ENCODE measurements at places on chromosomes 2 and 18.
A peak's percentile ranks its signal among the peaks of the same experiment; 100 is the strongest.

GRCh38 chr2:236307641-236308040, 43.4 kb upstream of the ASB18 start:
- DNase-seq, result no peak

DNA sequence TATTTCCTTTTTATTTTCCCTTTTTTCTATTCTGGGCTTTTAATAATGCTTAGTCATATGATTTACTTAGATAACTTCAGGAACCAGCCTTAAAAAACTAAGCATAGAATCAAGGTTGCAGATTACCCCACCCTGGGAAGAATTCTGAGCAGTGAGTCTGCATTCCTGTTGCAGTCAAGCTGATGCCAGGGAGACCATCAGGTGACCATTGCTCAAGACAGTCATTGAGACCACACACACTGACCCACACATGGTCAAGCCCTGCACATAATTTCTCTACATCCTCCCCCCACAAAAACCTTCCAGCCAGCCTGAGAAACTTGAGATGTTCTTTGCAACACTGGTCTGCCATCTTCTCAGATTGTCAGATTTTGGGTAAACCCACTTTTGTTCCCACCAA, 83.9 kb downstream of the SH3YL1 start:
- no peak for DNase-seq

DNA sequence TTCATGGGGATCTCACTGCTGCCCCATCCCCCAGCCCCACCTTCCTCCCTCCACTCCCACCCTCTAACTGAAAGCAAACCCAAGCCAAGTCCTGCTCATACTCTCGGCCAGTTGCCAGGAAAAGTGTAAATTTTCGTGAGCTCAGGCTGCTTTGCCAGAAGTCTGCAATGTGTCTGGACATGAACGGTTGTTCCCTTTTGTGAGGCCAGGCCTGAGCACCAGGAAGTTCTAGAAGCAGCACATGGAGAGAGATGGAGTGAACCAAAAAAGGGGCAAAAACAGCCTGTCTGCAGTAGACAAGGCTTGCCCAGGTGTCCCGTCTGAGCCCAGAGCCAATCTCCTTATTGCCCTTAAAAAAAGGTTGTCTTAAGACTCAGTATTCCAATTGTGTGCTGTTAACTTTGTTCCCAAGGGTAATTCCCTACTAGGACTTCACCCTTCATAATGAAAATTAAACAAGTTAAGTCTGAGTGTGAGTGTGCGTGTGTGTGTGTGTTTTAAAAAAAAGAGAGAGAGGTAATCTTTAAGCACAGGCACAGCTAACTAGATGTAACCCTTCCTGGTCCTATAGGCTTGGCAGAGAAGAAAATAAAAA, 247.1 kb downstream of the BCL11A start:
- DNase-seq, result no peak

GRCh38 chr2:237700512-237701032, 73.2 kb downstream of the LRRFIP1 start:
- DNase-seq, result no peak

GRCh38 chr2:86281066-86281700, 56.2 kb downstream of the REEP1 start:
- DNase-seq, result no peak

DNA sequence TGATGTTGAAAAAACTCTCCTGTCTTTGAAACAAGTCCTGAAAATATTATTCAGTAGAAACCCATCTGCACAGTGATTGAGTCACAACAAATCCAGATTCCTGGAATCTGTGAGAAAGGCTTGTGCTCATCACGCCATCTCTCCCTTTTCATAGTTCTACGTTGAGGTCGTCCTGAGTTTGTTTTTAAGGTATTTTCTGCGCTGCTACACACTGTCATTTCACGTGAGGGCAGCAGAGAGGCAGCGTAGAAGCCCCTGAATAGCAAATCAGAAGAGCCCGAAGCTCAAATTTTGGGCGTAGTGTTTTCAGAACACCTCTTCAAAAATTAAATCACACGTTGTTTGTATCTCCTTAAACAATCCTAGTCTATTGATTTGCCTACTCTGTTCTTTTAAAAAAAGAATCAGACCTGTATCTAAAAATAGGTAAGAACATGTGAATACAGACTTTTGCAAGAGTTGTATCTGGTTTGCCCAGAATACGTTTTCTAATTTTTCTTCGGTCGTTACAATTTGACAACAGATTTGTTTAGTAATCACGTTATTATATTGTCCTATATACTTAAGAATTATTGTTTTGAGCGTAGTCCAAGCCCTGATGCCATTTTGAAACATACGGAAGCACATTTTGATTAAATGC, 61.6 kb upstream of the SLC38A11 start:
- peak; percentile 60 for DNase-seq

- no peak for DNase-seq
Measured at GRCh38 chr2:61371027-61371426, 99.9 kb downstream of the USP34 start.

DNA sequence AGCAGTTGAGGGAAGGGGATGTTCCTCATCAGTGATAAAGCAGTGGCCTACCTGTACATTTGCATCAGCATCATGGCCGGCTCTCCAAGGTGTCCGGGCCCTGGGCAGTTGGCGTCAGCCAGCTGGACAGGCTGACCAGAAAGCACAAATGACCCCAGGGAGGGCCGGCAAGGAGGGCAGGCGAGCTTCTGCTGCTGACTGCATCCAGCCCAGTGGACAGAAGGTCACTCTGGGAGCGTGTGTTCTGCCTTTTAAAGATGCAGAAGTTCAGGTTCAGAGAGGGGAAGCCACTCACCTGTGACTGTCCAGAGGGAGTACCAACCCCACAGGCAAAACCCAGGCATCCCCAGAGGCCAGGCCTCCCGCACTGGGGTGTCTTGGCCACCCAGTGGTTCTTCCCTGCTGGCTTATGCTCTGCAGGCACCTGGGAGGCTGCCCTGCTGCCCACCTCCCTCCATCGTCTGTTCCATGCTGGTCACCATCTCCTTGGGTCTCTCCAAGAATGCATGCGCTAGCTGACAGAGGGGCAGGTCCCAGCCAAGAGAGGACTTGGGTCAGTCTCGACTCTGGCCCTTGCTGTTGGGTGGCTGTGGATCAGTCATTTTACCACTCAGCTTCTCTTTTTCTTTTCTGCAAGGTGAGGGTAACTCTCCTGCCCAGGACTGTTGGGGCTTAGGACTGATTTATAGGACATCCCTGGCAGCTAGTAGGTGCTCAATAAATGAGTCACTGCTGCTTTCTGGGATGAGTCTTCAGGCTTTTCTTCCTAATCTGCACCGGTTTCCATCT, 89.9 kb downstream of the INHBB start:
- DNase-seq, result no peak

GRCh38 chr18:9825571-9826073, 60.2 kb upstream of the TXNDC2 start:
- no peak for DNase-seq

- DNase-seq, result peak; percentile 61
Measured at GRCh38 chr18:61892683-61893308, at the start of gene RNF152. Gene RNF152 (minus strand): TSS chr18:61893007. CDS start chr18:61816463, 76,544 bp downstream.

DNA sequence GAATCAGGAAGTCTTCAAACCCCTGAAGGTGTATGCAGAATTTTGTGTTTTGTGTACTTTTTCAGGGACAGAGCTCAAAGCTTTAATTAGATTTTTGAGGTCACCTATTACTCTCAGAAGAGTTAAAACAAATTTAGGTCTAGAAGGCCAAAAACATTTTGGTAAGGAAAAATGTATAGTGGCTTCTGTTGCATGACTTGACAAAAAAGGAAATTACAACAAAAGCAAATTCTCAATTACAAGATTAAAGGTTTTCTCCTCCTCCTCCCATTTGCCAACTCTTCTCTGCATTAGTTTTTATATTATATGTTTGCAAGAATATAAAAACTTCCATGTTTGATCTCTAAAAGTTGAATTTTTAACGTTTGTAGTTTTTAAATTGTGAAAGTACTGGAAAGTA, 4.0 kb downstream of the PIK3C3 start:
- no peak for DNase-seq

DNA sequence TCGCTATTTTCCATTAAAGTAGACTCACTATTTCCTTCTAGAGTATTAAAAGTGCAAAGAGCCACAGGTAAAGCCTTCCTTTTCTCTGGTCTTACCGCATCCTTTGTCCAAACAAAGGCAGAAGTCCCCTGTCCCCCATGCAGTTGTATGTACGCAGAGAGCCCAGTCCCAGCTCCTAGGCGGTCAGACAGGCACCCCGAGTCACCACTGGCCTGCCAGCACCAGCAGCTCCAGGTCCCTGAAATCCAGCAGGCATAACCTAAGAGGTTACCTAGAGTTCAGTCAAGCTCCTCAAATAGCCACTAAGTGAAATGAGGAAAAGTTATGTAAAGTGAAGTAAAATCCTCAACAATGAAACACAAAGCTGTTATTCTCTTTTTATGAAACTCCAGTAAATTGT, 60.4 kb upstream of the TWIST2 start:
- DNase-seq, result no peak

DNA sequence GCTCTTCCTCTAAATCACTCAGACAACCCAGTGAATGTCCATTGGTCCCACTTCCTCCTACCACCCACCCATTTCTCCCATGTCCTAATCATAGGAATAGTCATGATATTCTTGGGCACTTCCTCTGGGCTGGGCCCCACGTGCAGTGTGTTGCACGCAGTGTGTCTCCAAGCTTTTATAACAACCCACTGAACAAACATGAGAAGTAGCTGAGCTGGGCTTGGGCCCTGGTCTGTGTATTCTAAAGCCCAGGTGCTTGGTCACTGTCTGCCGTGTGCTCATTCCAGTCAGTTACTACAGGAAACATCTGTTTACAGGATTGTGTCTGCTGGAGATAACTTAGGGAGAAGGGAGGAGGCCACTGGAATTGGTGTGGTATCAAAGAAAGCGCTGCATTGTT, 64.2 kb upstream of the THOC1 start:
- no peak for DNase-seq

- no peak for DNase-seq
Measured at GRCh38 chr2:58535990-58536389, 294.9 kb upstream of the FANCL start.

DNA sequence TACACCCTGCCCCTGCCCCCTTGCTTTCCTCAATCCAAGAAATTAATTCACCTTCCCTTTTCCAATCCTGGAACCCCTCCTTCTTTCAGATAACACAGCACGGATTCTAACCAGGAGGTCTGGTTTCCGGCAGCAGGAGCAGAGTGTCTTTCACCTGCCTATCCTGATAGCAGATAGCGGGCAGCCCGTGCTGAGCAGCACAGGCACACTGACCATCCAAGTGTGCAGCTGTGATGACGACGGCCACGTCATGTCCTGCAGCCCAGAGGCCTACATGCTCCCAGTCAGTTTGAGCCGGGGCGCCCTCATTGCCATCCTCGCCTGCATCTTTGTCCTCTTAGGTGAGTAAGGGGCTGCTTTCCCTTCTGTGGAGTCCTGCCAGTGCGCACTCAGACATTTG, 216.7 kb downstream of the CDH20 start:
- DNase-seq, result no peak

GRCh38 chr2:62741954-62742722, 36.6 kb downstream of the EHBP1 start:
- no peak for DNase-seq

DNA sequence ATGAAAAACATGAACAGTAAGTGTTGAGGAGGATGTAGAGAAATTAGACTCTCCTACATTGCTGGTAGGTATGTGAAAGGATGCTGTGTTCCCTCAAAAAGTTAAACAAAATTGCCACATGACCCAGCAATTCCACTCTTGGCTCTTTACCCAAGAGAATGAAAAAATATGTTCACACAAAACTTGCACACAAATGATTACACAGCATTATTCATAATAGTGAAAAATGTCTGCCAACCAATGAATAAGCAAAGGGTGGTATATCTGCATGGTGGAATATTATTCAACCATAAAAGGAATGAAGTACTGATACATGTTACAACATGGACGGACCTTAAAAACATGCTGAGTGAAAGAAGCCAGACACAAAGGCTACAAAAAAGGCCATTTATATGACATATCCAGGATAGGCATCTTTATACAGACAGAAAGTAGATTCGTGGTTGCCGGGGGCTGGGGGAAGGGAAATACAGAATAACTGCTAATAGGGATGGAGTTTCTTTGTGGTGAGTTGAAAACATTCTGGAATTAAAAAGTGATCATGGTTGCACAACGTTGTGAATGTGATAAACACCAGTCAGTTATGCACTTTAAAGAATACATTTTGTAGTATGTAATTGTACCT, 85.4 kb upstream of the MYO3B start:
- no peak for DNase-seq

DNA sequence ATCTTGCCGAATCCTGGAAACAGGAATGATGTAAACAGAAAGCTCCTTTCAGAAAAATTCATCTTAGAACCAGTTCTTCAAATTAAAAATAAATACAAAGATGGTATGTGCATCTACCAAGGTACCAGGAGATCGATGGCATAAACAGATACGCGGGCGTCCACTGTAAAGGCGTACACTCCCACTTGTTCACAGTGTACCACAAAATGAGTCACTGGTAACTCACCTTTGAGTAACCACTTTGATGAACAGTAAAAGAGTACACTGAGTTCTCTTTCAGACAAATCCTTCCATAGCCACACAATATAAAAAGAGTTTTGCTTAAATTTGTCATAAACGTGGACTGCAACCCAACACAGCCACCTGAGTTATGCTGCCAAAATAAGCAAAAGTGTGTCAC, 128.3 kb downstream of the DNER start:
- no peak for DNase-seq

DNA sequence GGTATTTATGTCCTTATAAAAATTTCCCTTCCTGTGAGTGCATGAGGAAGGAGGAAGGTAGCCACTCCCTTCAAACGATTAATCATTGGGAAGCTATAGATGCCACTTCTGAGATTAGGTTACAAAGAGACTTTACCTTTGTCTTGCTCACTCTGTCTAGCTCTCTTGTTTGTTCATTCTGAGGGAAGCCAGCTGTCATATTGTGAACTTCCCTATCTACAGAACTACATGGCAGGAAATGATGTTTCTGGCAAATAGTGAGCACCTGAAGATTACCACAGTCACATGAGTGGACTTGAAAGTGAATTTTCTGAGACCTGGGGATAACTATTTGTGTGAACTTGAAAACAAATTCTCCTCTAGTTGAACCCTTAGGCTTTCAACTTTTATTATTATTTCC, 776.8 kb downstream of the CCDC85A start:
- no peak for DNase-seq

GRCh38 chr2:9644603-9645002, 13.8 kb upstream of the YWHAQ start:
- DNase-seq, result no peak

DNA sequence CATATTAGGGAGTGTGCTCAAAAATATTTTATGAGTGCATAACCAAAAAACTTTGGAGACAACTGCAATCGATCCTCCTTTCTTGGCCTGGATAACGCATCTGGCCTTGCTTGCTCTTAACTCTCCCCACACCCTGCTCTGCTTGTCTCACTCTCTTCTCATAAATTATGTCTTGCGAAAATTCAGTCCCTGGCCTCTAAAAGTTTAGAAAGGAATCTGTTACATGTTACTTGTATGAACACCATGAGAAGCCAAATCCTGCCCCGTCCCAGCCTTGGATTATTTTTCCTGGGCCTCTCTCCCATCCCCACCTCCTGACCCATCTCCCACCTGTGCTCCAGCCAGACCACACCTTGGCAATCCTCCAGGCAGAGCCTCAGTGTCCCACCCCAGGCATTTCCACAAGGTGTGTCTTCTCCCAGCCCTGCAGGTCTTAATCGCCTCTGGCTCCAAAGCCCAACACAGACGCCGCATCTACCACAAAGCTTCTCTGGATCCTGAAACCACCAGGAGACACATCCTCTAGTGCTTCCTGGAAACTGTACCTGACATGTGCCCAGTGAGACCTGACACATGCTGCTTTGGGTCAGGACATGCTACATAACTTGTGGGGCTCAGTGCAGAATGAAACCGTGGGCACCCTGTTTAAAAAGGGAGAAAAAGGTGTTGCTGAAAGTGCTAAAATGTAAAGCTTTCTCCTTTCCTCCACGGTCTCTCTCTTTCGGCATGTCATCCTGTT, 99.6 kb upstream of the ST3GAL5 start:
- no peak for DNase-seq
